Effector CD4-positive, alpha-beta T cell (primary cell): ENCODE measurements at places on chromosomes 6 and 20.
A peak's percentile ranks its signal among the peaks of the same experiment; 100 is the strongest.

DNA sequence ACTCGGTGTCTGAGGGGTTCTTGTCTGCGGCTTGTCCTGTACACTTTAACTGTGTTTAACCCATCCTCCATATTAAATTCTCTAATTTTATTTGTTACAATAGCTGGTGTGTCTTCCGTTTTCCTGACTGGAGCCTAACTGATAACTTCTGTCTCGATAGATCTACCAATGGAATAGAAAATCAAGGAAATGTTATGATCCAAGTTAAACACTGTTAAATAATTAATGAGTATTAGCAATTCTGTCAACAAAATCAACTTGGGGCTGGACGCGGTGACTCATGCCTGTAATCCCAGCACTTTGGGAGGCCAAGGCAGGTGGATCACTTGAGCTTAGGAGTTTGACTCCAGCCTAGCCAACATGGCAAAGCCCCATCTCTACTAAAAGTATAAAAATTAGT, 81.7 kb downstream of the DNAH8 start:
- DNase-seq = no peak

- no peak for DNase-seq
Observed at GRCh38 chr6:35984701-35985100, 39.7 kb downstream of the SLC26A8 start.

DNA sequence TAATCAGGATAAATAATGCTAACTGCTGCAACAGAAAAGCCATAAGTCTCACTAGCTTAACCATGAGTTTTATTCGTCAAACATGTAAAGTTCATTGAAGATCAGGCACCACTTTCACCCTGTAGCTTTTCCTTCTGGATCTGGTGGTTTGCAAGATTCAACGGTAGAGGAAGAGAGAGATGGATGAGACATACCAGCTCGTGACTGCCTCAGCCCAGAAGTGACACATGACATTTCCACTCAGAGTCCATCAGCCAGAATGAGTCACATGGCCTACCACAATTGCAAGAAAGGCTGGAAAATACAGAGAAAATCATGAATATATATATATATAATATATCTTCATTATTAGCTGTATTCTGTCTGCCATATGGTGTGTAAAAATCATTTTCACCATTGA, 29.0 kb downstream of the SPTLC3 start:
- DNase-seq = no peak

DNA sequence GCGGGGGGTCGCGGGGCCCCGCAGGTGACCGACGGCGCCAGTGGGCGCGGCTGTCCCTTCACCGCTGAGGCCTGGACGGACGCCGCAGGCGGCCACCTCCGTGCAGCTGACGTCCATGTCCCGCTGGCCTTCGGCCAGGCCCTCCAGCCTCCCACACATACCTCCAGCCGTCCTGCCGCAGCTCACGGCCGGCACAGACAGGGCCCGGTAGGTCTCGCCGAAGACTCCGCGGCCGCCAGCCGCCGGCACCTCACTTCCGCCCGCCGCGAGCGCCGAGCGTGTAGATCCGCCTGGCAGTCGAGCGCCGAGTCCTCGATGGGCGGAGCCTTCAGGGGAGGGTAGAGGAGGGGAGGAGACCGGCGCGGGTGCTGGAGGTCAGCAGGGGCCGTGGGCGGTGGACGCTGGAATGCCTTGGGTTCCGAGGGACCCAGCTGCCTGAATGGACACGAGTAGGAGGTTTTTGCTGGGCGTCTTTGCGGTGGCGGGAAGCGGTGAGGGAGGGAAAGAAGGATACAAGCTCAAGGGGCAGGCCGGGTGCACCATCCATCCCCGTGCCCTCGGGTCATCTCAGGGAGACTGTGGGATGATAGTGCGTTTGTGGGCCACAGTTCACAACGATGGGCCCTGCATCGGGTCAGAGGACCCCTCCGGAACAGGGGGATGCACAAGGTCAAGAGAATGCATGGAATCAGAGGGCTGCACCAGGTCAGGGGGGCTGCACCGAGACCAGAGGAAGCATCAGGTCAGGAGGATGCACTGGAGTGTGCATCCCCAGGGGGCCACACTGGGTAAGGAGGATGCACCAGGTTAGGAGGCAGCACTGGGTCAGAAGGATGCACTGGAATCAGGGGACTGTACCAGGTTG, at the start of gene EXOC2:
Gene EXOC2 (minus strand): TSS at position 282 of the 865 bp plus-strand sequence. CDS start 55,321 bp downstream, outside the sequence.
- peak; percentile 79 for DNase-seq

DNA sequence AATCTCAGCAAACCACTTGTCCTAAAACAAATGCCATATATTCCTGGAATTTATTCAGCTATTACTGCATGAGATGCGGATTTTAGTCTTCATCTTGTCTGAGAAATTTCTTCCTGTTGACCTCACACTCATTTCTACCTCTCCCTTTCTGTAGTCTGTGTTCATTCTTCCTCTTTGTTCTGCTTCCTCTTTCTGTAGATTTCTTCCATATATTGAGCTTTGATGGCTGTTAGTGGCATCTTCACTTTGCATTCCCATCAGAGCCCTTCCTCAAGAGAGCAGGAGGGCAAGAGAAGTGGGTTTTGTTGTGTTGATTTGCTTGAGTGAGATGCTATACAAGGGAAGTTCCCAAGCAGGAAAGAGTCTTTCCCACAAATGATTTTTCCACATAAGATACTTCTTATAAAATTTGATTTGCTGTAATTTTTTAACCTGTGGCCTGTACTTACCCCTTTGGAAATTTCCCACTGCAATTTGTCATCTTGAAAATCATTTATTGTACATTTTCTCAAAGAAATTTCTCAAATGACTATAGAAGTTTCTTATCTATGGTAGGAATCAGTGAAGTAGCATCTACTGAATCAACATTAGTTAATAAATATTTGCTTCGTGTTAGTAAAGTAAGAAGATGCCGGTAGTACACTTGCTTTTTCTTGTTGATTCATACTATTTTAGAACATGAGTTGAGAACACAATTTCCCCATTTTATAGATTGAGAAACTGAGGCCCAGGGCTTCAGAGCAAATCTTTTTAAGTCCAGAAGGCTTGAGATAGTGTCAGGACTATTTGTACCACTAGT, 43.8 kb downstream of the MAP3K4 start:
- no peak for DNase-seq

DNA sequence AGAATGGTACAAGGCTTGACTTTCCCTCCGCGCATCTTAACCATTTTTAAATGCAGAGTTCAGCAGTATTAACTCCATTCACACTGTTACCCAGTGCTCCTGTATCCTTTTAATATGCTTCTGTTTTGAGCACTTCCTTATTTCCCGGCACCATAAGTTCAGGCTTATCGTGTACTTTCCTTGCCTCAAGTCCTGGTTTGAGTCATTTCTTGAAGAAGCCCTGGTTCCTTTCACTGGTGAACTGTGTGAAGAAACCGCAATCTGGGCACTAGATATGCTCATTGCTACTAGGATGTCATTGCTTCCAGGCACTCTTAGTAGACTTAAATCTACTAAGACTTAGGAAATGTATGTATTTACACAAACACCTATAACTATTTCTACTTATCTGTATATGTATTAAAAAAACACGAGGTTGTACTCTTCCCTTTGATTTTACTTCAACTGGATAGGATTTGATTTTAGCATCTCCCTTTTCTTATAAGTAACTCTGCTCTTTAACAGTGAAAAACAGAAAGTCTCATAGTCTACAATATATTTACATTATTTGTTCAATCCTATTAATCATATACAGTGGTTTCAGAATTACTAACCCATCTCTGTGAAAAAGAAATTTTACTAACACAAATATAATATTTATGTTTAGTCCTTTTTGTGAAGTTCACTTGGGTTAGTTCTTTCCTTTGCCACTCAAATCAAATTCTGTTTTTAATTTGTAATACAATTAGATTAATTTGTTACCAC, 135.5 kb downstream of the CDKAL1 start:
- DNase-seq = no peak

- no peak for DNase-seq
Observed at GRCh38 chr6:7050004-7050403, 57.8 kb upstream of the RREB1 start.

DNA sequence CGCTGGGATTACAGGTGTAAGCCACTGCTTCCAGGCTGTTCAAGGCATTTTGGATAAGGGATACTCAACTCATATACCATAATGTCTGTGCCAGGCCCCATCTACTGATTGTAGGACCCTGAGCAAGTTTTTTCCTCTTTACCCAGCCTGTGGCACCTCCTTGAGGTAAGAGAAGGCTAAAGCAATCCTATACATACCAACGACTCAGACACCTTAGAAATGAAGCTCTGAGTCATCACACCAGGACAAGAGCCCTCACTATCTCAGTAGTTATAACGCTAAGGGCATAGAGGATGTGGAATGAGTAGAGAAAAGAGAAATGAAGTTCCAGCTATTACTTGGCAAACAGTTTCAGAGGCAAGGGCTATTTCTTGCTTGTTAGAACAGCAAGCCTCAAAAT, 16.9 kb downstream of the NDRG3 start:
- no peak for DNase-seq

GRCh38 chr6:71886184-71887005, at the start of gene RIMS1:
RIMS1 (plus strand) TSS chr6:71886550; CDS start chr6:71887024, 474 bp downstream.
- no peak for DNase-seq

DNA sequence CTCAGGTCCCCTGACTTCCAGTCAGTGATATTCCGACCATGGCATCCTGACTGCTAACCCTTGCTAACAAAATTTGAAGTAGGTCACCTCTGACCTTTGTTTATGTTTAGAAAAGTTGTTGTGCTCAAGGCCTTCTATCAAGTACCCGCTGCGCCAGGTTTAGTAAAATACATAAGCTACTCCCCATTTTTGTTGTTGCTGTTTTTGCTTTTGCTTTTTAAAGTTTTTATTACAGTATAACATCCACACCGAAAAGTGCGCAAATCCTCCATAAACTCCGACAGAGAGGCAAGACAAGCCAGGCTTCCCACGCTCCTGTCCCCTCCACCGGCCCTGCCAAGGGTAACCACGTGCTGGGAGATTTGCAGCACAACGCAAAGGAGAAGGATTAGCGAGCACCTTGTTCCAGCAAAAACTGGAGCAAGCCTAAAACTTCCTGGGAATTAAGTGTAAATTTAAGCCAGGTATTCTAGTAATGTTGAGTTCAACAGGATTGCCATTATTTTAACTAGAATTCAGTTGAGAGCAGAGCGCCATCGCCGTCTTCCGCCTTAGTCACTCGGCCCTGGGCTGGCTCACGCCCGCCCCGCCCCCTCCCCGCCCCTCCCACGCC, 17.8 kb upstream of the HMGN4 start:
- DNase-seq = no peak

DNA sequence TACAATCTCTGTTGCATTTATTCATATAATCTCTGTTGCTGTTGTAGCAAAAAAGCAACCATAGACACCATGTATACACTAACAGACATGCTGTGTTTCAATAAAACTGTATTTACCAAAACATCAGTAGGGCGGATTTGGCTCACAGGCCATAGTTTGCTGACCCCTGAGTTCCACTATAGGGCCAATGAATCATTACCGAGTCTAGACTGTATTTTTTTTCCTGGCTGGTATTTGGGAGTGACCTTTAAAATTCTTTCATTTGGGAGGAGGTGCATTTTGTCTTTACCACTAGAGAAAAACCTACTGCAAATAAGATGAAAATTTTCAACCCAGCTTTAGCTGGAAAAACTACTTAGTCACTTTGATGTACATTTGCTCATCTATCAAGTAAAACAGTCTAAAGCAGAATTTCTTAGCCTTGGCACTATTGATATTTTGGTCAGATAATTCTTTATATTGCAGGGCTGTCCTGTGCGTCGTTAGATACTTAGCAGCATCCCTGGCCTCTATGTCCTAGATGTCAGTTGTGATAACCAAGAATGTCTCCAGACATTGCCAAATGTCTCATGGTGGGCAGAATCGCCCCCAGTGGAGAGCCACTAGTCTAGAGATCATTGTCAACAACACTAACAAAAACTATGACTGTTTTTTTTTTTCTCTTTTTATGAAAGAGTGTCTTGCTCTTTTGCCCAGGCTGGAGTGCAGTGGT, 39.5 kb downstream of the DCBLD1 start:
- DNase-seq = no peak

GRCh38 chr6:98958776-98959175, 11.0 kb upstream of the FBXL4 start:
- no peak for DNase-seq

DNA sequence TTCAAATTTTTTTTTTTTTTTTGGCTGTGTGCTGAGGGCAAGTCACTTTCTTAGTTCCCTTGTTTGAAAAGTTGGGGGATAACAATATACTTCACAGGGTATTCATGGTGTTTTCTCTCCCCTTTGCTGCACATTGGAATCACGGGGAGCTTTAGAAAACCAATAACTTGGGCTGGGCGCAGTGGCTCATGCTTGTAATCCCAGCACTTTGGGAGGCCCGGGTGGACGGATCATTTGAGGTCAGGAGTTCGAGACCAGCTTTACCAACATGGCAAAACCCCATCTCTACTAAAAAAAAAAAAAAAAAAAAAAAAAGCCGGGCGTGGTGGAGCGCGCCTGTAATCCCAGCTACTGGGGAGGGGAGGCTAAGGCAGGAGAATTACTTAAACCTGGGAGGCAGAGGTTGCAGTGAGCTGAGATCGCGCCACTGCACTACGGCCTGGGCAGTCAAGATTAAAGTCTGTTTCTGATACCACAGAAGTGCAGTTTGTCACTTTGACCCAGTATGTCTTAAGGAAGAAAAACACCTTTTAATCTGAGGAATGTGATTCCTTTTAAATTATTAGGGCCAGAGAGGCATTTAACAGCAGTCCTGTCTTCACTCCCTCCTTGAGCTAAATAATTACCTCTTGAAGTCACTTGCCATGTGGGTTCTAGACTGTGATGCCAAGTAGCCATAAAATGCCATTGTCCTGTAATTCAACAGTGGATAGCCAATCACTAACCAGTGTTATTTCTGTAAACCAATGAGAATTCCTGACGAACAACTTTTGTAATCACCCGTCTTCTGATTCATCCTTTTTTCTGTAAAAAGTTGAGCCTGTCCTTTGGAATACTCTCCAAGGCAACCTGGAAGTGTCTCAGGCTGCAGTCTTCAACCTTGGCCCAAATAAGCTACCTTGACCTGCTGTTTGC, 16.1 kb downstream of the SRSF3 start:
- no peak for DNase-seq

- DNase-seq = no peak
Observed at GRCh38 chr6:105320765-105321164, 82.1 kb downstream of the PREP start.

DNA sequence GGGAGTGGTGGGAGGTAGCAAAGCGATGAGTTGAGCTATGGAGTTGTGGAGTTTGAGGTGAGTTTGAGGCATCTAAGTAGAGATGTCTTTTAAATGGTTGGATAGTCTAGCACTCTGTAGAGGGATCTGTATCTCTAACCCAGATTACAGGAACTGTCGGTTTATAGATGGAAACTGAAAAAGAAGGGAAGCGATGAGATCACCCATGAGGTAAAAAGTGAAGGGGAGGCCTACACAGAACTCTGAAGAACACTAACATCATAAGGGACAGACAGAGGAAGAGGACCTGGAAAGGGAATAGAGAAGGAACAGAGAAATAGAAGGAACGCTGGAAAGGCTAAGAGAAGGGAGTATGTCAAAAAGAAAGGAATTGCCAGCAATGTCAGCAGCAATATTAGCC, 2.5 kb downstream of the HINT3 start:
- DNase-seq = no peak
